ENCODE measurements at places on chromosomes 5 and 9. TPM values are rescaled to one million over a fixed set of nuclear protein-coding genes. Genes with fewer than 3 reads are reported as not detected.

The KDM3B gene
- 88.8 TPM for total RNA-seq

The S100Z gene
- not detected for total RNA-seq

The CDH9 gene
- total RNA-seq: not detected

The TAF1L gene
- not detected for total RNA-seq

- DNase-seq: no peak
Measured at GRCh38 chr9:36788534-36788933, 215.8 kb downstream of the MELK start.

GRCh38 chr5:168159425-168159824 lies 132.0 kb upstream of the WWC1 start:
- DNase-seq: no peak

- no peak for DNase-seq
Measured at GRCh38 chr5:31682025-31682424, 43.1 kb downstream of the PDZD2 start.

GRCh38 chr5:74332682-74333081 lies 307.8 kb downstream of the ENC1 start:
- no peak for DNase-seq

DNA sequence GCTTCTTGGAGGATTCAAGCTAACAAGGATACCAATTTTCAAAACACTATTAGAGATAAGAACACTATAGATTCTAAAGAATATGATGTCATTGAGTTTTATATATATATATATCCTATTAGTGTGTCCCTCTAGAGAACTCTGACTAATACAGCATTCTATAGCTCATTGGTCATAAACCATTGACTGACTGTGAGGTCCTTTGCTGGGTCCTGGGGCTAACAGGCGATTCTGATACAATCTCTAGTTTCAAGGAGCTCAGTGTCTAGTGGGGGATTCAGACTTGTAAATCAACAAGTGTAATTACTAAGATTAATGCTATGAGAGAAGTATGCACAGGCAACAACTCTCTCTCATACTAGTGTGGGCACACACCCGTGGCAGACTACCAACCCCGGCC lies 234.5 kb downstream of the DENND1A start:
- DNase-seq: no peak

DNA sequence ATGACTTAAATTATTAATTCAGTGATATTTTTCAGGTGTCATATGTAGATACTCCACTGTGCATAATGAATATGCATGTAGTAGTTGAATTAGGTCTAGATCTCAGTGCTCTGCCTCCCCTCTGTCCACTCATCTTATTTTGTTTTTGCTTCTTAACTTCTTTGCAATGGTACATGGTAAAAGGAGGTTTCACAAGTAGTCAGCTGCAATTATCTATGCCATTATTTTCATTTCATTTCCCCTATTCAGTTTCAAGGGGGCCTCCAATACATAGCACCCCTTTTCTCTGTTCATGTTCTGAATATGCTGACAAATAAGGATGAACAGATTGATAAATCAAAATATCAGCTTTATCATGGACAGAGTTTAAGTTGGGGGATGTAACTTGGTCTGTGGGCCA lies 511.6 kb upstream of the ZNF608 start:
- no peak for DNase-seq

DNA sequence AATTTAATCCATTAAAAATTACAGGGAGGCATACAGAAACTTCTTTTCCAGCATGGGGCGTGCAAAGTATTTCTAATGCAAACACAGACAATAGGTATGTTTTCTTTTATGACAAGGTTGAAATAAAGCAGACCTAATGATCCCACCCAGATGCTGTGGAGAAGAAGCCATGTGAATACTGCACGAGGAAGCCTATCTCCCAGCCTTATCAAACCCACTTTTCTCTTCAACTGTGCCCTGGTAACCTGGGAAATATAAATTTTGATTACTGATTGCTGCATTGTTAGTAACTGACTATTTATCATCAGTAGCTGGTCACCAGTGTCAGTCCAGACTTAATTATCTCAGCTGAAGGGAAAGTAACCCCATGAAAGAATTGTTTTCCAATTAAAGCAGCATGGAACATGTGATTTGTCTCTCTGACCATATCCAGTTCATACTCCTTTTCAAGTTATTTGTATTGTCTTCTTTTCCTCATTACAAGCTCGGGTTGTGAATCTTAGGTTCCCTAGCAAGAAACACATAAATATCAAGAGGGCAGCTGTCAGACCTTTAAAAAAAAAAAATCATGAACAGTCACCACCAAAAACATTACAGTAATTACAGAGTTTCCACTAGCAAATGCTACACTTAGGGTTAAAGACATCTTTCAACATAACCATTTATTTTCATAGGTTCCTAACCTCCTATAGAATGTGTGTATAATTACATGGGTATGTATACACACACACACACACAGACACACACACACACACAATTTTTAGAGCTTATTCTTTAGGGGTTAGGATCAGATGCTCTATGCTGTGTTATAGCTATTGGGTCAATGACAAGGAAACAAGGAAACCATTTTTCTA lies 50.3 kb downstream of the SEMA6A start:
- DNase-seq: no peak

DNA sequence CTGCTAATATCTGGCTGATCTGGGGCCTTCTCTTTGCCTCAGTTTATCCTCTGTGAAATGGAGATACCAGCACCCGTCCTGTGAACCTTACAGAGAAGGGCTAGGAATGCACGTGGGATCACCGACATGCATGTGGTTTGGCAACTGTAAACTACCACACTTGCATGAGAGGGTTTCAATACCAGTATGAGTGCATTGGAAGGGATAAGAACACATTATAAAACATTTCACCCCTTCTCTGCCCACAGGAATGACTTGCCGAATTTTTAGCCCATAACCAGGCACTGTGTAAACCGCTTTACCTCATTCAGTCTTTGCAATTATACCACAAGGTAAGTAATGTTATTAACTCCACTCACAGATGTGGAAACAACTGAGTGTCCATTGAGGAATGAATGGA lies 8.9 kb upstream of the RAB14 start:
- no peak for DNase-seq

DNA sequence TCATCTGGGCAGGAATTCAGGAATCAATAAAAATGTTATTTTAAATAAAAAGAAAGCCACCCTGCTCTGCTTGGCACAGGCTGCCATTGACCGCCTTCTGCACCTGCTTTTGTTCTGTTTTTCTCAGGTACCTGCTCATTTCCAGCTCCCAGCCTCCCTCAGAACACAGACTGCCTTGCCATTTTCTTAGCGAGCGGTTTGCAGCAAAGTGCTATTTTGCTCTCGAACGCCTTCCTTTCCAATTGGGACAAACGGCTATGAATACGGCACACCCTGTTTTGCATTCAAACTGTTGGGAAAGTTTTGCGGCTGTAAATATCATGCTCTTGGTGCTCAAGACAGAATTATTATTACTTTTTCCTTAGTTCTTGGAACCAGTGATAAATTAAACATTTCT lies 25.1 kb upstream of the FCN1 start:
- DNase-seq: no peak

Data from esophagus muscularis mucosa (tissue), 4 donors.